Stimulated activated CD4-positive, alpha-beta T cell treated with anti-CD3 and anti-CD28 coated beads, Interleukin-1b, Interleukin-23, amount 100 ng/mL, for 24 hours (primary cell): ENCODE measurements at places on chromosomes 7 and 10.

DNA sequence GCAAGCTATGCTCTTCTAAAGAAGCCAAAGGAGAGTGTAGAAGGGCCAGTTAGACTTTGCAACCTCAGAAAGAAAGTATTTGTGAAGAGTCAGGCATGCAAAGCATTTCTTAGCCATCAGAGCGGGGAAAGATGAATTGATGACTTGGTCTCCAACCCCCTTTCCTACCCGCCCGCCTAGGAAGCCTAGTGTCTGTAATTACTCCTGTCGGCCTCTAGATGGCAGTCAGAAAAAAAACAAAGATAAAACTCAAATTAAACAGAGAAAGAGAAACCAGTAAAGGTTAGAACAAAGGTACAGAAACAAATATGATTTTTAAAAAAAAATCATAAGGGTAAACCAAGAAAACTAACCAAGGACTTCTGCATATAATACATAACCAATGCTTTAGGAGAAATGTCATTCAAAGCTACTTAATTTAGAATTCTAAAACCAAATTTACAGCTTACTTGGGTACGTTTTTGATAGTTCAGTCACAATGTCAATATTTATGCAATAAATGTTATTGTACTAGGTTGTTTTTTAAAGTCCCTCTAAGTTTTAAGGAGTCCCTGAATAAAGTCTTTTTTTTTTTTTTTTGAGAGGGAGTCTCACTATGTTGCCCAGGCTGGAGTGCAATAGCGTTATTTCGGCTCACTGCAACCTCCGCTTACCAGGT lies 97.6 kb downstream of the LYZL1 start:
- no peak for DNase-seq

DNA sequence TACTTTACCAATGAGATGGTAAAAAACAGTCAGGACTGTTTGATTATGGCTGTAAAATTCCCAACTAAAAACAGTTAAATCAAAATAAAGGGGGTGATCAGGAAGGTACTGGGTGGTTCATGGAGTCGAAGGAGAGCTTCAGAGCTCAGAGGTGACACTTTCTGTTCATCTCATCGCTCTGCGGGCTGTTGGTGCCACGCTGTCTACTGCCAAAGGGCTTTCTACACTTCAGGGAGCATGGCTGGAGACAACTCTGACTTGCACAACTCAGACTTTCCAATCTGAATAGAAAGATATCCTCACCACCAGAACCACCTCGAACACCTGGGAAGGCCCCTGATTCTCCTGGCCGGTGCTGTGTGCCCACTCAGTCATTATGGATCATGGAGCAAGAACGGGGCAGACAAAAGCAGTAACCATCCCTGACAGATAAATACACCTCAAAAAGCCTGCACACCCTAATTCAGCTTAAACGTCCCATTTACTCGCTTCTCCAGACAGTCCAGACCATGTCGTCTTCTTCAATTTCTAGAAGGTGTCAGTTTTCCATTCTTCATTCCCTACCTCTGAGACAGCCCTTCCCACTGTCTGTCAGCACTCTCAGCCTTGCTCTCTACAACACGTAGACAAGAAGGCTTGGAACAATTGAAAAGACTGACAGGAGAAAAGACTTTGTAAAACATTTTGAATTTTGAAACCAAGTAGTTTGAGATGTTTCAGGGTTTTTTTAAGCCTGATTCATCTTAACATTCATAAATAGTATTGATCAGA lies 348.7 kb upstream of the NFE2L3 start:
- no peak for DNase-seq

GRCh38 chr7:6546498-6547251 lies 4.6 kb downstream of the GRID2IP start:
- no peak for DNase-seq

GRCh38 chr10:34959786-34960185 lies 130.4 kb downstream of the CUL2 start:
- DNase-seq, result no peak

- DNase-seq, result no peak
Measured at GRCh38 chr7:2523941-2524807, 4.6 kb downstream of the LFNG start.

GRCh38 chr7:120550494-120551048 lies 277.6 kb downstream of the KCND2 start:
- no peak for DNase-seq

DNA sequence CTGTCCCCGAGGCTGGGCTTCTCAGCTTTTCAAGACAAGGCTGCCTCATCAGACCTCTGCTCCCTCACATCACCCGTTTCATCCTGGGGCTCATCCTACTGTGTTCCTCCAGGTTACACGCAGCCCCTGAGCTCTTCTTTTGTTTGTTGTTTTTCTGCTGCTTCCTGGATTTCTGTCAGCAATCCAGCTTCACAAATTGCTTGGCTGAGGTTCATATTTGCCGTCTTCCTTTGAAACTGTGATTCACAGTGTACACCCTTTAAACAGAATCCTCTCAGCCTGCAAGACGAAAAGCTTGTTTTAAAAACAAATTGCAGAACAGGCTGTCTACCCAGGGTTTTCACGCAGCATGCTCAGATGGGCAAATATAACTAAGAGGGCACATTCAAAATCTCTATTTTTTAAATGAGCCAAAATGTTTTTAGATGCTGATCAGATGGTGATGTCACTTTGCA lies 39.1 kb upstream of the PARD3 start:
- no peak for DNase-seq

GRCh38 chr7:2931034-2931415 lies 86.9 kb upstream of the GNA12 start:
- no peak for DNase-seq

GRCh38 chr10:44463511-44464121 lies 78.7 kb upstream of the CXCL12 start:
- no peak for DNase-seq

- DNase-seq, result no peak
Measured at GRCh38 chr10:100008708-100009282, 952 bp downstream of the DNMBP start.

DNA sequence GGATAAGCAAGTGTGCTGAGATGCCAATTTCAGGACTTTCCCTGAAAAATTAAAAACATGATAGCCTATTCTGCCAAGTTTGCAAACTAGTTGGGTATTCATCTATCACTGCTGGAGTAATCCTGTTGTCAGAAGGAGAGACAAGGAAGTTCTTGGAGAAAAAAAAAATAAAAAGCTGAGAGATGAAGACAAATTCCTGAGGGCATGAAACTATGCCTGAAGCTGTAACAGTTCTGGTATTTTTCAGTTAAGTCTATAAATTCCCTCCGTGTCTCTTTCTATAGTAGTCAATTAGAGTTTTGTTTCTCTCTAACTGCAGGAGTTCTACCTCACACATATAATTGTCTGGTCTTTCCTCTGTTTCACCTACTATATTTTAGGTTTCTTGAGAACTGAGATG lies 95.7 kb downstream of the DGKB start:
- DNase-seq, result no peak

GRCh38 chr10:47378183-47378510 lies 5.9 kb downstream of the ZNF488 start:
- no peak for DNase-seq
